ENCODE measurements at places on chromosomes 6 and 20. TPM values are rescaled to one million over a fixed set of nuclear protein-coding genes. Genes with fewer than 3 reads are reported as not detected.

HLA-DQA2 gene
- total RNA-seq = not detected

RBM12 gene
- 64.1 TPM for total RNA-seq

SEMG1 gene
- total RNA-seq = not detected

TCP11 gene
- total RNA-seq = 0.18 TPM

MMP24 gene
- total RNA-seq = 0.78 TPM

KCNQ5 gene
- not detected for total RNA-seq

Measured in pulmonary artery endothelial cell (primary cell).